ENCODE measurements at places on chromosomes 5 and 9.

DNA sequence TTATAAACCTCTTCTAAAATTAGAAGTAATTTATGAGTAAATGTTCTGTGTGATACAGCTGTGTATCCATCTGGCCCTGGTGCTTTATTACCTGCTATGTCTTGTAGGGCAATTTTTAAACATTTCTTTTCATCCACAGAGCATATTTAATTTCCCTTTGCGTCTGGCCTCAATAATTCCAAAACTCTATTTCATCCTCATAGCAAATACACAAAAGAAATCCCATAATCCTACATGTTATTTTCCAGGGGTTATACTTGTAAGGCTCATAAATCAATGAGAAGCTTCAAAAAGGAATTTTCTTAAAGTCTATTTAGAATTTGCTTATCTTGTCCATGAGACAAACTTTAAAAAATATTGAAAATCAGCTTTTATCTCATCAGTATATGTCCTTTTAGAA is 167.0 kb downstream of the TTC39B start:
- no peak for DNase-seq

DNA sequence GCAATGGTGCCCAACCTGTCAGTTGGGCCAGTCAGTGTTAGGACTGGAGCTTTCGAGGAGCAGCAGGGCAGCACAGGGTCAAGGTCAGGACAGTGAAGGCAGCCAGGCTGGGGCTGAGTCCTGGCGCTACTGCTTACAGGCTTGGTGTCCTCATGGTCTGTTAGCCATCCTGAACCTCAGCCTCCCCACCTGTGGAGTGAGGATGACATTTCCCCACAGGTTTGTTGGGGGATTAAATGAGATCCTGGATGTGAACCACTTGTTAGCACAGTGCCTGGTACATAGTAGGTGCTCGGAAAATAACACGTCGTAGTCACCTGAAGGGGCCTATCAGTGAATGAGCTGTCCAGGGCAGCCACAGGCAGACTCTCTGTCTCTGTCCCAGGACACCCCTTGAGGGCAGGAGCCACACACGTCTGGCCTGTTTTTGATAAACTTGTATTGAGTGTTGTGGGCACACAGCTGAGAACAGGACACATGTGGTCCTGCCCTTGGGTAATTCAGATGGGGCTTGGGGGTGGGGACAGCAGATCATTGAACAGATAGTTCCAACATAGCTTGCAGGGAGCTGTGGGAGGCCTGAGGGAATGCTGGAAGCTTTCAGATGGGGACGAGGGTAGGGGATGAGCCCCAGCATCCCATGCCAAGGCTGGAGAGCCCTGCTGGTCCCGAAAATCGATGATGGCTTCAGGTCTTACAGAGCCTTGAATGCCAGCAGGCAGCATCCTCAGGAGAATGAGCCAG is 69.3 kb downstream of the AMBP start:
- no peak for DNase-seq

- DNase-seq = no peak
Observed at GRCh38 chr5:17907094-17907493, 272.8 kb downstream of the TAF11L14 start.

DNA sequence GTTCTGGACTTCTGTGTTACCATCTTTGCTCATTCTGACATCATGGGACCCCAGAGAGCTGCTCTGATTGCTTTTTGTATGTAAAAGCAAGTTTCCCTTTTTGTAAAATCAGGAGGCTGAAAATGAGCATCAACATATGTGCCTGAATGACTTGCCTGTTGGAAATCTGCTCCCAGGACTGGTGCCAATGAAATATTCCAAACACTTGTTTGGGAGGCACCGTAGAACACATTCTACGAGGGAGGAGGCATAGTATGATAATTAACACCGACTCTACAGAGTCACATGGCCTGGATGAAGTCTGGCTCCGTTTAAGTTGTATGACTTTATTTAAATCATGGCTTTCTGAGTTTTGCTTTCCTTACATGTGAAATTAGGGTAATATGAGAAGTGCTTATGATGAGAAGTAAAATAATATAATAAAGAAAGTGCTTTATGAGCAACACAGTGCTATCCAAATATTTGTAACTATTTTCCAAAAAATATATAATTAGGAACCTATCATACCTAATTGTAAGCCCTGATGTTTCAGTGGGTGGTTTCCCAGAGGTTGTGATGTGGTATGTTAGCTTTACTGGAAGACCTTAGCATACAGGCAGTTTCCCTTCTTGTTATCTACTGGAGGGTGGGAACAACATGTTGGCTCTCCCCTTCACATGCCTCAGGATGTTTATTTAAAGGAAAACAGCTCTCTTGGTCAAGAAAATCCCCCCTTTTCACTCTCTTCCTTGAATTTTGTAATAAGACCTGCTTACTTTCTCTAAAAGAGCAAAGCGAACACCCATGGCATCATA is 238.1 kb downstream of the FBXL7 start:
- no peak for DNase-seq

DNA sequence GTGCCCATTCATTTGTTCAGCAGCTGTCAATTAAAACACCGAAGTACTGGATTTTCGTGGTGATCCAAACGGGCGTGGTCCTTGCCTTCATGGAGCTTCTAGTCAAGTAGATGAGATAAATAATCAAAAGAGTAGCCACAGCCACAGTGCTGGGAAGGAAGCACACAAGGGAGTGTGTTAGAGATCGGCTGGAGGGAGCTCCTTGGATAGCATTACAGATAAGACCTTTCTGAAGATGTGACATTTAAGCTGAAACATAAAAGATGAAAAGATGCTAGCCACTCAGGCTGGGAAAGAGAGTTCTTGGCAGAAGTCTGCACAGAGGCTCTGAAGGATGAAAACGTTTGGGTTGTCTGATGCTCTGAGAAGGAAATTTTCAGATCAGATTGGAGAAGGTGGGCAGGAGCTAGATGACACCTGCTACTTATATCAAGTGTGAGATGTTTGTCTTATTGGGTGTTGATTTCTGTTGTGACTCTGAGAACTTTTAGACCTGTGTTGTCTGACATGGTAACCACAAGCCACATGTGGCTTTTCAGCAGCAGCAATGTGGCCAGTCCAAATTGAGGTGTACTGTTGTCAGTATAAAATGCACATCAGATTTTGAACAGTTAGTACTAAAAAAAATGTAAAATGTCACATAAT is 123.9 kb downstream of the TLE4 start:
- peak; percentile 17 for DNase-seq

DNA sequence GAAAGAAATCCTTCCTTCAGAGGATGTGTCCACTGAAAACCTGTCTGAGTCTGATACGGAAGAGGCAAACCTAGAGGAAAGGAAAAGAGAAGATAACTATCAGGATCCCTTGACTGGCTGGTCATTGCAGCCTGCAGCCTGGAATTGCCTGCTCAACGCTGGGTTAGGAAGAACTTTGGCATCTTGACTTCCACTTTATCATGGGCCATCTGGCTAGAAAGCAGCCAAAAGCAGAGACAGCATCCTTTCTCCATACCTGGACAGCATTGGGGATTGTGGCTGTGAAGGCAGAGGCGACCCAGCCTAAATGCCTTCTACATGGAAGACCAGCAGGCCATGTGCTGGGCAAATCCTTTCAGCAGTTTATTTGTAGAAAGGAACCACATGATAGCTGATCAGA is 58.7 kb upstream of the PTPN3 start:
- DNase-seq = no peak

Data from CD4-positive, alpha-beta T cell treated with Interleukin-4 for 1 hour (primary cell).